ENCODE measurements at places on chromosomes 16 and 17.
A peak's percentile ranks its signal among the peaks of the same experiment; 100 is the strongest.

- DNase-seq = no peak
These were observed 2.2 kb upstream of the C17orf58 start for GRCh38 chr17:67998466-67998865.

GRCh38 chr16:53219795-53220454 is 165.1 kb downstream of the CHD9 start:
- no peak for DNase-seq

DNA sequence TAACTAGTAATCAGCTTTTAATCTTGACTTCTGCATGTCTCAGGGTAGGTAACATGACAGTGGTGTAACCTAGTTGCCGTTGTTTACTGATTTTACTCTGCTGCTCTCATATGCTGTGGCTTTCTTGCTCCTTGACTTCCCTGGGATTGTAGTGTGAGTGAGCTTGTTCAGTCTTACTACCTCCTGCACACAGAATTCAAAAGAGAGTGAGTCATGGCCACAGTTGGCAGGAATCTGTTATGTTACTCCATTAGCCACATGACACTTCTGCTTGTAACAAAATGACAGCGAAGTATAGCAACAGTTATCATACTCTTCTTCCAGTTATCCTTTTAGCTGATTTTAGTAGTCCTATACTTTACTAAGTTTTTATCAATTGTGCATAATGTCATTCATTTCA is 18.8 kb downstream of the TNRC6A start:
- no peak for DNase-seq

- DNase-seq = peak; percentile 79
These were observed 3.1 kb upstream of the BAIAP3 start for GRCh38 chr16:1330260-1330914.

DNA sequence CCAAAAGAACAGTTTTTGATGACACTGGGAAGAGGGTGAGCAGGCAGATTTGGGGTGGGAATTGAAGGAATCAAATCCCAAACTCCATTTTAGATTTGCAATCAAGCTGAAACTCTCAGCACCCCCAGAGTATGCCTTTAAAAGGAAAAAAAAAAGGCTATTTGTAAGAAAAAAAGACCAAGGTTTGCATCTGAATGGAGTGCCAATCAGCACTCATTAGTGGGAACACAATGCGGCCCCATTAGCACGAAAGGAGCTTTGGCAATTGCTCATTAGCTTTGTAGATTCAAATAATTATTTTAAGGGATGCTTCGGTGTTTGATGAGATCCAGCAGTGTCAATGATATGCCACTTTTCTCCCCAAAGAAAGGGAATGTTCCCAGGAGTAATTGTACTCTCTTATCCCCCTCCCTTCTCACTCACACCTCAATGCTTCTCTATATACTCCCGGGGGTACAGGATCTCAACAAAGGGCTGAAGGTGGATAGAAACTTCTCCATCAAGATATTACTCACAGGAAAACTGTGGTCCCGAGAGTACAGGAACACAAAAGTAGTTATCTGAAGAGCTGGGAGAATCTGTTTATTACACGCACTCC is 32.2 kb downstream of the CHP2 start:
- peak; percentile 33 for DNase-seq

DNA sequence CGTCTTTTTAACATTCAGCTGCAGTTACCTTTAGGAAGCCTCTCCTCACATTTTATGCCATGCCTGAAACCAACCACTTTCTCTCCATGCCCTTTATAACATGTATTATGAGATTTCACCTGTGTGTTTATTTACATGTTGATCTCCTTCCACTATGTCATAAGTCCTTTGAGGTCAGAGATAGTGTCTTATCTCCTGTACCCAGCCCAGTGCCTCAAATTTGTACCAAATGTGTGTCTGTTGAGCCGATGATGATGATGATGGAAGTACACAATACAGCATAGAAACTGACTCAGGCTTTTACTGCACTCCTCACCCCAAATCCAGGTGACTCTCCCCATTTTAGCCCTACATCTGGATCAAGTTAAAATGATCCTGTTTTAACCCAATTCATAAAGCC is 179.5 kb upstream of the CACNG5 start:
- DNase-seq = no peak

DNA sequence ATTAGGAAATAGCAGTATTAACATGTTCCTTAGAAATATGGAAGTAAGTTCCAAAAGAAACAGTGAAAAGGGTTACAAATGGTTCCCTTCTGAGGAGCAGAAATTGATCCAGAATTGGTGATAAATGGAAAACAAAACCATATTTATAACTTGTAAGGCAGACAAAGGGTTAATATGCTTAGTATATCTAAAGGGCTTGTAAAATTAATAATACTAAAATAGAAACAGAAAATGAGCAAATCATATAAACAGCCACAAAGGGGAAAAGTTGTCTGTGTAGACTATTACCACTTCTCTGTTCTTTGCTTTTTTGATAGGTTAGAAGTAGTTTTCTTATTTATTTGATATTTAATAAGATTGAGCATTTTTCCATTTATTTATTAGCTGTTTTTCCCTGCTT is 64.4 kb downstream of the NFATC3 start:
- no peak for DNase-seq

DNA sequence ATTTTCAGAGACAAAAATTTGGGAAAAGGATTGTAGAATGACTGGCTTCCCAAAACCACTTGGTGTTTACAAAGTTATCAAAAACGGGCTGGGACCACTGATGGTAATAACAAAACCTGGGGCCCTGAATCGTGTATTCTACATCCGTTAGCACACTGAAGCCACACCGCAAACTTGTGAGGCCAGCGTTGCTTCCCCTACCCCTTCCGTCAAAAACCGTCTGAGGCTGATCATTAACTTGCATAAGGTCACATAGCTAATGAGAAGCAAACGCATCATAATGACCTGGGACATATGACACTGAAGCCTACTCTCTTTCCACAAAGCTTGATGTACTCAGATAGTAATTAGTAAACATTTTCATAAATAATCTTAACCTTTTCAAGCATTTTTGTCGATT is 704.3 kb downstream of the MAF start:
- no peak for DNase-seq

- DNase-seq = no peak
These were observed 37.2 kb downstream of the SIAH1 start for GRCh38 chr16:48347980-48348379.

- no peak for DNase-seq
These were observed 2.2 kb upstream of the ICAM2 start for GRCh38 chr17:64022611-64023063.

Measured in iPS-NIHi11 (cell line).